ENCODE measurements at places on chromosomes 5 and 9.

DNA sequence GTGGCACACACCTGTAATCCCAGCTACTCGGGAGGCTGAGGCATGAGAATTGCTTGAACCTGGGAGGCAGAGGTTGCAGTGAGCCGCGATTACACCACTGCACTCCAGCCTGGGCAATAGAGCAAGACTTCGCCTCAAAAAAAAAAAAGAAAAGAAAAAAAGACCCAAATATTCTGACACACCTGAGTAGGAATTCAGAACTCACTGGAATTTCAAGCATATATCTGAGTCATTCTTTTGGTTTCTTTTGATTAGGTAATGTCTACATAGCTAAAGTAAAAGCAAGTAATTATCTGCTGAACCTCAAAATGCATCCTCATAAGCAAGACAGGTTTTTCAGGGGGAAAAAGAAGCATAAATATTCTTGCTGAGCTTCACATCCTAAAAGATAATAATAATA, 35.9 kb downstream of the ANKRD31 start:
- no peak for DNase-seq

GRCh38 chr5:179124853-179125788, 64.9 kb downstream of the ZNF354C start:
- DNase-seq: no peak

- DNase-seq: no peak
Measured at GRCh38 chr9:82126256-82126655, 137.7 kb downstream of the SPATA31D1 start.

GRCh38 chr5:151097061-151097460, 16.2 kb upstream of the TNIP1 start:
- DNase-seq: no peak
